Lower lobe of right lung (tissue), 2 donors: ENCODE measurements at places on chromosomes 7 and 10. TPM values are rescaled to one million over a fixed set of nuclear protein-coding genes. Genes with fewer than 3 reads are reported as not detected.
A peak's percentile ranks its signal among the peaks of the same experiment; 100 is the strongest.

PLA2G12B gene
- total RNA-seq, result 2.0 TPM

ZWINT gene
- 3.3 TPM for total RNA-seq

NUTM2A gene
- total RNA-seq, result 2.3 TPM

MTURN gene
- total RNA-seq, result 39.4 TPM

CCL26 gene
- not detected for total RNA-seq

EPDR1 gene
- total RNA-seq, result 66.0 TPM

DNA sequence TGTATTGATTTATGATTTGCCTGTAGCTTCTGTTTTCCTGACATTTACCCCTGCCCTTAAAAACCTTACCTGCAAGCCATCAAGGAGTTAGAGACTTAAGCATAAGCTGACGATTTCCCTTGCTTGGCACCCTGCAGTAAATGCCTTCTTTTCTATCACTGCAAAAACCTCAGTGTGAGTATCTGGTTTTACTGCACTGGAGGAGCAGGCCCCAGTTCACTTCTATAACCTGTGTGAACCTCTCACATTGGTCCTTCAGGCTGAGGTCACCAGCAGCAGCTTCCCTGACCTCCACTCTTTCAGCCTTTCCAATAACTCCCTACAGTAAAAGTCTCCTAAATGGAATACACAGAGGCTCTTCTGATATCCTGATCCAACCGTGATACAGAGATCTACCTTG lies 30.5 kb downstream of the NUP42 start:
- H3K36me3 ChIP-seq, result no peaks in the 10 kb centered on the region
- no peaks in the 10 kb centered on the region for H3K27me3 ChIP-seq
- H3K4me1 ChIP-seq, result no peaks in the 10 kb centered on the region
- H3K27ac ChIP-seq, result no peak overlapping the region

- no peak overlapping the region for H3K27ac ChIP-seq
- H3K36me3 ChIP-seq, result no peaks in the 10 kb centered on the region
- H3K27me3 ChIP-seq, result no peaks in the 10 kb centered on the region
- peak; percentile 25 for DNase-seq
These were observed 14.5 kb upstream of the ZNF862 start for GRCh38 chr7:149823631-149824199.

DNA sequence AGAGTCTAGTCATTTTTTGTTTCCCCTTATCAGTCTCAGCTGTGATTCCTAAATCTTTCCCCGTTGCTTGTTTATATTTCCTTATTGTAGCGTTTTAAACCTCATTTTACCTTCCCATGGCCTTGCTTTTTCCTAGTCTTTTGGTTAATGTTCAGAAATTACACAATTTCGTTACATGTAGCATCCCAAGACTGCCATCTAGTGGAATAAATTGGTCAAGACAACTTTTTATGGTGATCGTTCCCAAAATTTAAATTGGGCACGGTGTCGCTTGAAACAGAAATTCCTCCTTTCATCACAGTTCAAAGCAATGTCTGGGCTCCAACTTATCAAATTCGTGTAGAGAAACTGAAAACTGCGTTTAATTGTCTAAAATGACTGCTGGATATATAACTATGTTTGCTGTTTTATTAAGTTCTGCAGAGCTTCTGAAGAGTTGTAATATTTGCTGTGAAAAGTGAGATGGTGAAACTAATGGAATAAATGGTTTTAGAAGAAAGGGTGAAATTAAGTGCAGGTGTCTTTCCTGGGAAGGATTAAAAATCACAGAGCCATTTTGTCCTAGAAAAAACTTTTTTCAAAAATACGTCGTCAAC lies 370.2 kb downstream of the PHF14 start:
- no peak for DNase-seq
- no peak overlapping the region for H3K4me3 ChIP-seq
- no peaks in the 10 kb centered on the region for H3K27me3 ChIP-seq

DNA sequence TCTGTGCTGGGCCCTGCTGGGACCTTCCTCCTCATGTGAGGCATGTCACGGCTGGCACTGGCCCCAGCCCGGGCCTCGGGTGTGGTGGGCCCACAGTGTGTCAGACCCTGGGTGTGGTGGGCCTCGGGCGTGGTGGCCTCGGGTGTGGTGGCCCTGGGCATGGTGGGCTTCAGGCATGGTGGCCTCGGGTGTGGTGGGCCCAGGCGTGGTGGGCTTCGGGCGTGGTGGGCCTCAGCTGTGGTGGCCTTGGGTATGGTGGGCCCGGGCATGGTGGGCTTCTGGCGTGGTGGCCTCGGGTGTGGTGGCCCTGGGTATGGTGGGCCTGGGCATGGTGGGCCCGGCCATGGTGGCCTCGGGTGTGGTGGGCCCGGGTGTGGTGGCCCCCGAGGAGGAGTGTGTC lies 40.4 kb downstream of the NKX6-2 start:
- no peak overlapping the region for H3K4me3 ChIP-seq
- H3K4me1 ChIP-seq, result no peaks in the 10 kb centered on the region
- H3K36me3 ChIP-seq, result peaks cover 19% of the 10 kb centered on the region
- no peak for DNase-seq
- no peaks in the 10 kb centered on the region for H3K27me3 ChIP-seq
- H3K27ac ChIP-seq, result no peak overlapping the region

DNA sequence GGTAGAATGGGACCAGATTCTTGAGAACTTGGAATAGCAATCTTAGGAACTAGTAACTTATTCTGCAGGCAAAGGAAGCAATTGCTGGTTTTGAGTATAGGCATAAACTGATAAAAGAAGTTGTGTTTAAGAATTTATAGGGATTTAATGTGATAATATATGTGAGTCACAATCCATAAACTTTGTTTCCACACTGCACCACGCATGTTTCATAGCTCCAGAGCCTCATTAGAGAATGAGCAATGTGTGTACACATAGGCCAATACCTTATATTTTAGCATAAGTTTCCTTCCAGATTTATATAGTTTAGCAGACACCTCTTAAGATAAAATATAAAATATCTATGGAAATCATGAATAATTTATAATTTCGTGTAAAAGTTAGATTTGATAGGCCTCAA lies 175.5 kb upstream of the SEMA3A start:
- no peak overlapping the region for H3K4me3 ChIP-seq
- H3K4me1 ChIP-seq, result no peaks in the 10 kb centered on the region
- H3K27ac ChIP-seq, result no peak overlapping the region
- no peaks in the 10 kb centered on the region for H3K27me3 ChIP-seq

GRCh38 chr7:1990001-1990670 lies 242.6 kb downstream of the MAD1L1 start:
- no peak overlapping the region for H3K27ac ChIP-seq
- DNase-seq, result no peak
- no peaks in the 10 kb centered on the region for H3K27me3 ChIP-seq
- H3K4me3 ChIP-seq, result no peak overlapping the region
- no peaks in the 10 kb centered on the region for H3K4me1 ChIP-seq

DNA sequence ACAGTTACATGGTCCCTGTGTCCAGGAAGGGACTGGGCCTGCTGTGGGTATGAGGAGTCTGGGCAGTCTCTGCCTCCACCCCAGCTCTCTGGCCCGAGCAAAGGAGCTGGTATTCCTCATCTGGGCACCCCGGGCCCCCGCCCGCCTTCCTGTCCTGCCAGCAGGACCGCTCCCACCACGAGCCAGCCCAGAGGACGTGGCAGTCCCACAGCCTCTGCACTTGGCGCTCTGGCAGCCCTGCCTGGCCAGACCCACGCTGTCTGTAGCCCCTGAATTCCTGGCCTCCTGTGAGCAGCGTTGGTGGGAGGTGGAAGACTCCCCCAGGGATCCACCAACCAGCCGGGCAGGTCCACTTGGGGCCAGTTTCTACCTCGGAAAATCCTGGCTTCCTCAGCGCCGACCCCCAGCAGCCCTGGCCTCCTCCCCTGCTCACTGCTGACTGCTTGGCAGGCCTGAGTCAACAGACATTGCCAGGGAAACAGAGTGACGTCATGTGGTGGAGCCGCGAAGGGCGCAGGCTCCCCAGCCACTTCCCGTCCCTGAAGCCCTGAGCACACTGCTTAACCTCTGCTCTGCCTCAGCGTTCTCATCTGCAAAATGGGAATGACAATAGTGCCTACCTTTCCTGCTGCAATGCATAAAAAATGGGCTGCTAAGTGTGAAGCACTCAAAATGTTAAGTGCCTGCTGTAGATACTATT lies 21.6 kb upstream of the LIMK1 start:
- H3K27ac ChIP-seq, result peak overlapping the region; percentile 93
- H3K4me3 ChIP-seq, result peak overlapping the region; percentile 39
- peak; percentile 90 for DNase-seq
- no peaks in the 10 kb centered on the region for H3K27me3 ChIP-seq
- H3K36me3 ChIP-seq, result peaks cover 72% of the 10 kb centered on the region
- peaks cover 24% of the 10 kb centered on the region for H3K4me1 ChIP-seq

GRCh38 chr7:148987751-148988512 lies 40.4 kb downstream of the PDIA4 start:
- peak overlapping the region; percentile 66 for H3K4me3 ChIP-seq
- H3K36me3 ChIP-seq, result no peaks in the 10 kb centered on the region
- no peaks in the 10 kb centered on the region for H3K27me3 ChIP-seq

- H3K27ac ChIP-seq, result no peak overlapping the region
- H3K27me3 ChIP-seq, result no peaks in the 10 kb centered on the region
- peaks cover 51% of the 10 kb centered on the region for H3K36me3 ChIP-seq
- no peaks in the 10 kb centered on the region for H3K4me1 ChIP-seq
- DNase-seq, result no peak
These were observed 52.0 kb upstream of the KCTD7 start for GRCh38 chr7:66576646-66577045.

GRCh38 chr7:84277628-84278224 lies 83.1 kb upstream of the SEMA3A start:
- H3K4me3 ChIP-seq, result no peak overlapping the region
- H3K4me1 ChIP-seq, result no peaks in the 10 kb centered on the region
- H3K27me3 ChIP-seq, result no peaks in the 10 kb centered on the region
- no peaks in the 10 kb centered on the region for H3K36me3 ChIP-seq

DNA sequence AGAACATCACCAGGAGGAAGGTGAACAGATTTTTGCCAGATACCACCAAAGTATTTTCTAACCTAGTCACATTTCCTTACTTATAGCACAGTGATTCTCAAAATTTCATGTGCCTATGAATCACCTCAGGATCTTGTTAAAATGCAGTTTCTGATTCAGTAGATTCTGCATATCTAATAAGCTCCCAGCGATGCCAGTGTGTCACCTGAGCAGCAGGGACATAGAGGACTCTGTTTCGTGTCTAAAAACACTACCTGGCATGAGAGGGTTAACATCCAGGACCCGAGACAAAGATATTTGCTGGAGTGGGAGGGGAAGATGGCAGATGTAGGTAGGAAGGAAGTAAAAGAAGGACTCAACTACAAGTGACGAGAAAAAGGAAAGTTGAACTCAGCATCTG lies 252.1 kb upstream of the KMT2E start:
- H3K36me3 ChIP-seq, result no peaks in the 10 kb centered on the region
- no peaks in the 10 kb centered on the region for H3K27me3 ChIP-seq
- no peak for DNase-seq
- no peak overlapping the region for H3K4me3 ChIP-seq

GRCh38 chr10:72337039-72337629 lies 17.6 kb downstream of the DNAJB12 start:
- peaks cover 70% of the 10 kb centered on the region for H3K4me1 ChIP-seq
- no peaks in the 10 kb centered on the region for H3K27me3 ChIP-seq
- peak overlapping the region; percentile 94 for H3K27ac ChIP-seq
- H3K4me3 ChIP-seq, result no peak overlapping the region
- DNase-seq, result peak; percentile 88
- peaks cover 78% of the 10 kb centered on the region for H3K36me3 ChIP-seq

DNA sequence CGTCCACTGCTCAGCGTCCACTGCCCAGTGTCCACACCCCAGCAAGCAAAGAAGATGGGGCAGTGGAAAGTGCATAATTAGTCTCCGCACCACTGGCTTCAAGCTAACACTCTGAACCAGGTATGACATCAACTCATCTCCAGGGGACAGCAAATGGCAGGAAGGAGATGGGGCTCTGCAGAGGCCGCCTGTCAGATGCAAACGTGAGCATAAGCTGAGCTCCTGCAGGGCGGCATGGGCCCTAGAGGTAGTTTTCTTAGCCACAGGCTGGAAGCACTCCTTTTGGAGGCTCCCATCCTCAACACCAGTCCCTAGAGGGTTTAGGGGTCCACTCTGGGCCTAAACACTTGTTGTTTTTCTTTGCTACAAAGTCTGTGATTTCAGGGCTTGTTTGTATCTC lies 335.8 kb upstream of the MKI67 start:
- H3K27me3 ChIP-seq, result no peaks in the 10 kb centered on the region
- no peak overlapping the region for H3K27ac ChIP-seq
- H3K4me3 ChIP-seq, result no peak overlapping the region
- H3K4me1 ChIP-seq, result no peaks in the 10 kb centered on the region

DNA sequence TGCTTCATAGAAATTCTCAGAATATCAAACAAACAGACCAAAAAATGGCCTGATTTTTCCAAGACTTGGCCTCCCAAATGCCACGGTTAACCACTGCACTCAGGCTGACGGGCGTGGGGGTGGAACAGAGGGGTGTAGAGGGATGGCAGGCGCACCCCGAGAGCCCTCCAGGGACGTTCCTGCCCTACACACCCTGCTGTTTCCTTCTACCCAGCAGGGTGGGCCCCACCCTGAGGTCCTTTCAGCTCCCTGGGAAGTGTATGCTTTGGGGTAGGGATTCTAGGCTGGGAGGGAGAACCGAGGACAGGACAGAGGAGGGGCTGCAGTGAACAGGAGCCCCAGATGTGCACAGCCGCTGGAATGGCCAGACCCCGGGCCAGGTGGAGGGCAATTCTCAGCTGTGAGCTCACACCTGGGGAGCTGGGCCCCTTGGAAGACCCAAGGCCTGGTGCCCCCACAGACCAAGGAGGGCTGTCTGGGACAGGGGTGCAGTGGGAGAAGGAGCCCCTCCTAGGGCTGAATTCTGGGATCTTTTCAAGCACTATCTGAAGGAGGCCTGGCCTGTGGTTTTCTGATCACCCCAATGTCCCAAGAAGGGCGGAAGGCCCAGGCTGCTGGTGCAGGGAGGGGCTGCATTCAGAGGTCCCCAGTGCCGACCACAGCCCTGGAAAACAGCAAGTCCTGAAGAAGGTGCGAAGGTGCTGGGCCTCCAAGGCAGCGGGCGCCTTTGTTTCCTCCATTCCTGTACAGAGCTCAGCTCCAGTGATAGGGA lies 32.9 kb upstream of the INPP5A start:
- no peaks in the 10 kb centered on the region for H3K36me3 ChIP-seq
- peak; percentile 30 for DNase-seq
- no peak overlapping the region for H3K4me3 ChIP-seq
- H3K27ac ChIP-seq, result no peak overlapping the region
- H3K27me3 ChIP-seq, result no peaks in the 10 kb centered on the region

GRCh38 chr7:87704590-87704989 lies 76.4 kb downstream of the RUNDC3B start:
- no peaks in the 10 kb centered on the region for H3K4me1 ChIP-seq
- H3K27ac ChIP-seq, result no peak overlapping the region
- no peaks in the 10 kb centered on the region for H3K36me3 ChIP-seq
- no peaks in the 10 kb centered on the region for H3K27me3 ChIP-seq
- no peak for DNase-seq
- H3K4me3 ChIP-seq, result no peak overlapping the region

DNA sequence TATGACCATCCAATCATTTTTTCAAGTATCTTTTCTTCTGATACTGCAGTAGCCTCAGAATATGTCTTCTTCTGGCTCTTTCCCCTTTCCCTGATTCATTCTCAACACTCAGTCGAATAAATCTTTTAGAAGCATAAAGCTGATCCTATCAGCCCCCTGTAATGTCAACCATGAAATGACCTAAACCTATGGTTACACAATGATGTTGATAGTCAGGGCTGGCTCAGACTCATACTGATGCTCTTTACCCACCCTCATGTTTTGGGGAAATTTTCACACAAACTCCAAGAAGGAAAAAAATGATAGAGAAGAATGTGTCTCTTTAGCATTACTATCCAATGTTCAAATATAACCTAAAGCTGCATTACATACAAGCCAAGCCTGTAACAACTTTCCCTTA lies 76.0 kb downstream of the AASS start:
- no peak overlapping the region for H3K4me3 ChIP-seq
- no peak overlapping the region for H3K27ac ChIP-seq
- DNase-seq, result no peak
